Fibroblast of the aortic adventitia (primary cell): ENCODE measurements at places on chromosomes 6 and 20. TPM values are rescaled to one million over a fixed set of nuclear protein-coding genes. Genes with fewer than 3 reads are reported as not detected.

EDN1 gene
- total RNA-seq = 2.3 and 7.4 TPM in 2 replicates

YTHDF1 gene
- total RNA-seq = 24.8 and 28.6 TPM in 2 replicates

KCNS1 gene
- 0.18 TPM in 1 of 2 replicates, not detected in the other for total RNA-seq

BMP2 gene
- 10.6 and 12.3 TPM in 2 replicates for total RNA-seq

MANEA gene
- 4.3 and 24.9 TPM in 2 replicates for total RNA-seq

SLC22A7 gene
- not detected in 2 replicates for total RNA-seq

SAMD10 gene
- 0.16 and 2.3 TPM in 2 replicates for total RNA-seq

TAGAP gene
- not detected in 2 replicates for total RNA-seq

HCRTR2 gene
- total RNA-seq = not detected in 2 replicates

ID4 gene
- 11.4 and 18.0 TPM in 2 replicates for total RNA-seq

SLC4A11 gene
- 0.49 and 0.63 TPM in 2 replicates for total RNA-seq

BPI gene
- total RNA-seq = 1.4 TPM in 1 of 2 replicates, not detected in the other
